ENCODE measurements at places on chromosomes 2 and 18. TPM values are rescaled to one million over a fixed set of nuclear protein-coding genes. Genes with fewer than 3 reads are reported as not detected.

SLC9A2 gene
- total RNA-seq: 2.8 TPM

CNRIP1 gene
- 2.1 TPM for total RNA-seq

ARHGAP15 gene
- not detected for total RNA-seq

TMEM163 gene
- 0.10 TPM for total RNA-seq

POTEC gene
- not detected for total RNA-seq

REG3G gene
- total RNA-seq: not detected

CTDSP1 gene
- total RNA-seq: 73.2 TPM

ICA1L gene
- total RNA-seq: 1.8 TPM

SERPINB10 gene
- total RNA-seq: not detected

PLGLB2 gene
- total RNA-seq: 0.23 TPM

NEU2 gene
- not detected for total RNA-seq

KCNJ13 gene
- not detected for total RNA-seq
